Liver (tissue), 10 donors: ENCODE measurements at places on chromosomes 3 and 15. TPM values are rescaled to one million over a fixed set of nuclear protein-coding genes. Genes with fewer than 3 reads are reported as not detected.

The GUCA1C gene
- not detected for total RNA-seq

GRCh38 chr3:37800022-37800551 is 61.6 kb upstream of the CTDSPL start:
- no peak for DNase-seq

DNA sequence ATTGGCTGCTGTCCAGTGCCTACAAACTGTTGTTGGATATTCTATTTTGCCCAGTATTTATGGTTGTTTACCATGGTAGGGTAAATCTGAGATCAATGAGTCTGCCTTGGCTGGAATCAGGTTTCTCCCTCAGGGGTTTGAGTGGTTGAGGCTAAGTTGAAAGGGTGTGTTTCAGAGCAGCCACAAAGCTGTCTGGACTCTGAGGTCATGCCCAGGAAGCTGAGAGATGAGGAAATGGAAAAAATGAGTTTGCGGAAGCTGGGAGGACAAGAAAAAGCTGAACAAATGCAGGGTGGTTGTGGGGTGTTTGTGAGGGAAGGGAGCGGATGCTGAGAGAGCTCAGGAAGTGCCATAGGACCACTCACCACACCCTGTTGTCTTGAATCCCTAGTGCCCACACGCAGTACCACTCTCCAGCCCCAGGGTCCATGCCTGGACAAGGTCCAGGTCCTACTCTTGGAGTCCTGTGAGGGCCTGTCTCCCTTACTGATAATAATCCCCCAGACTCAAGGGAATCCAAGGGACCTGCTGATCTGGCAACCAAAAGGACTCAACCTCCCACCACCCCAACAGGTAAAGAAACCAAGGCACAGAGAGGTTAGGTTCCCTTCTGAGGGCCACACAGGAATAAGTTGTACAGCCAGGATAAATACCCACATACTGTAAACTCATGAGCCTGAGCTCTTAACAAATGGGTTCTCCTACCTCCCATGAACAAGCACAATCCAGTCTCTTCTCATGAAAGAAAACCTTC is 81.6 kb downstream of the PPCDC start:
- no peak for DNase-seq

GRCh38 chr3:152893647-152894046 is 58.7 kb downstream of the P2RY1 start:
- DNase-seq, result no peak

DNA sequence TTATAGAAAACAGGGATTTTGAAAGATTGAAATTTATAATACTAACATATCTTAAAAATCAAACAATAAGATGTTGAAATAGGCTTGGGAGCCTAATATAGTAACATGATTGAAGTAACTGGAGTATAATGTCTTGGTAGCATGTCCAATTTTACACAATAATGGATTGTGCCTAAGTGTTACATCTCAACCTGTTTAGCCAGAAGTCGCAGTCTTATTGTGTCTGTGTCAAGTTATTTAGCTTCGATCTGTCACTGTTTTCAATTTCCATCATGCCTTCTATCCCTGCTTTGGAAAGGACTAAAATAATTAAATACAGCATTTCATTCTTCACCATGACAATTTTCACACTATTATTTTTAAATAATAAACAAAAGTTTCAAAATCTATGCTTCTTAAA is 1352.2 kb downstream of the SI start:
- no peak for DNase-seq

The GABRB3 gene
- 0.09 TPM for total RNA-seq

- no peak for DNase-seq
Observed at GRCh38 chr3:23372285-23372684, 169.2 kb downstream of the UBE2E2 start.

The EXD1 gene
- total RNA-seq, result not detected

The LIPC gene
- 268 TPM for total RNA-seq

DNA sequence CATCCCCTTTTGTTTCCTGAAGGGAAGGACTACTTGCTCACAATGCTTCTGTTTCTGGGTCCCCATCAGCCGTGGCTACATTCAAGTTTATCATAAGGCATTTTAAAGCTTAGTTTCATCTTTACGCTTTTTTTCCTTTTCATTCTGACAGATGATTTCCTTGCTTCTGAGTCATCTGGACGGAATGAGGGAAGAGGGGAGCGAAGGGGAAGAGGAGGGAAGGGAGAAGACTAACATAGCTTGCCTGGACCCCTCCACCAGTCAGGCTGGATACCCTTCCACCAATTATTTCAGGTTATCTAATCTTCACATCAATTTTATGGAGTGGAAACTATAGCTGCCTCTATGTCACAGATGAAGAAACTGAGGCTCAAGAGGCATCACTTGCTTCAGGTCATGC is 27.6 kb downstream of the FAM3D start:
- no peak for DNase-seq

DNA sequence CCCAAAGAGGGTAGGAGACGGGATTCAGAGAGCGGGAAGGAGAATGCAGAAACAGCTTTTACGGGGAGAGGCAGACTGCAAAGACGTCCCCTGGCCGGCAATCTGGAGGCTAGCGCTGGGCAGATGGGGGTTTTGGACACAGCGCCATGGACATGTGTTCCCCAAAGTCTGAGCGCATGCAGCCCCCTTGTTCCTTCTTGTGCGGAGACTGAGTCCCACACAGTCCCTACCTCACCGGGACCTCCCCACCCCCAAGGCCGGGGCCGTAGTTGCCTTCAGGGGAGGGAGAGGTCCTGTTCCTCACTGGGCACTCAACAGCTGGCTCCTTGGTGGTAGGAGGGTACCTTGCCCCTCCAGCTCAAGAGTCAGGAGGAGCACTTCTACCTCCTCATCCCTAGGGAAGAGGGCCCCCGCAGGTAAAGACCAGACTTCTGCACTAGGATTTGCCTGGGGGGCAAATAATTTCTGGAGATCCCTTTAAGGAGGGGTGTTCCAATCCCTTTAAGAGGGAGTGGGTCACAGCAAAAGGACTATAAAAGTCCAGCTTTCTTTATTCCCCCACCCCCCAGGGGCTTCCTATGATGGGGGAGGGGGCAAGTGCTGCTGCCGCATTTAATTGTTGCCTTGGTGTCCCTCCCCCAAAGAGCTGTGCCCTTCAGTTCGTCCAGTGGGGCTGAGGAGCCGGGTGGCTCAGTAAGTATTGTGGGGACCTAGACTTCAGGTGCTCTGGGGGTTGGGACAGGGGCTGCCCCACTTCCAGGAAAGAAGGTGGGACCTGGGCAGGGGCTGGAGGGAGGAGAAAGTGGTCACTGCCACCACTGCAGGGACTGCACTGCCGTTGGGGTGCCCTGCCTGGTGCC is 3.6 kb upstream of the BAHD1 start:
- no peak for DNase-seq

DNA sequence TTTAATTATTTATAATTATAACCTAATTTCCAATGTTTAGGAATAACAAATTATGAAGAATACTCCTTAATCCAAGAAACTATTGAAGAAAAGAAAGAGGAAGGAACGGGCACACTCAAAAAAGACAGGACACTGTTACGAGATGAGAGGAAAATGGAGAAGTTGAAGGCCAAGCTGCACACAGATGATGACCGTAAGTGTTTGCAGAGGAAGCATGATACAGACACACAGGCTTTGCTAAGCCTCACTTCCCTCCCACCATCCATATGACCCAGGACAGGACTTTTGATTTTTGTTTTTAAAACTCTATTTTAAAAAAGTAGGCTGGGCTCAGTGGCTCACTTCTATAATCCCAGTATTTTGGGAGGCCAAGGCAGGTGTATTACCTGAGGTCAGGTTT is 389.4 kb upstream of the TPM1 start:
- DNase-seq, result no peak

- DNase-seq, result no peak
Observed at GRCh38 chr3:44883213-44883955, 9.0 kb downstream of the TGM4 start.

DNA sequence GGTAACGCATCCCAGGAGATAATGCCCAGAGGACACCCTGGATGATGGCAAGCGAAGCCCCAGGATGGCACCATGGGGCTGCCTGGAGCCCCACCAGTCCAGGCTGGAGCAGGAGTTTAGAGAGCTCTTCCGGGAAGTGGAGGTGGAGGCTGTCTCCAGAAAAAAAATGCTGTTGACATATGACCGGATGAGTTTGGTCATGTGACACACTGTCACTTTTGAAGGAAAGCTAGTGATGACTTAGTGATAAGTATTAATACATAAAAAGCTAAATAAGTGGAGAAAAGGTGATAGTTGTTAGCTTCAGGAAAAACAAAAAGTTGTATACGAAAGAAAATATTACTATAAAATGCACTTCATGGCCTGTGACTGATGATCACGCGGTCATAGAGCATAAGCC is 20.0 kb upstream of the MYZAP start:
- no peak for DNase-seq

The GPR160 gene
- total RNA-seq, result 1.8 TPM

DNA sequence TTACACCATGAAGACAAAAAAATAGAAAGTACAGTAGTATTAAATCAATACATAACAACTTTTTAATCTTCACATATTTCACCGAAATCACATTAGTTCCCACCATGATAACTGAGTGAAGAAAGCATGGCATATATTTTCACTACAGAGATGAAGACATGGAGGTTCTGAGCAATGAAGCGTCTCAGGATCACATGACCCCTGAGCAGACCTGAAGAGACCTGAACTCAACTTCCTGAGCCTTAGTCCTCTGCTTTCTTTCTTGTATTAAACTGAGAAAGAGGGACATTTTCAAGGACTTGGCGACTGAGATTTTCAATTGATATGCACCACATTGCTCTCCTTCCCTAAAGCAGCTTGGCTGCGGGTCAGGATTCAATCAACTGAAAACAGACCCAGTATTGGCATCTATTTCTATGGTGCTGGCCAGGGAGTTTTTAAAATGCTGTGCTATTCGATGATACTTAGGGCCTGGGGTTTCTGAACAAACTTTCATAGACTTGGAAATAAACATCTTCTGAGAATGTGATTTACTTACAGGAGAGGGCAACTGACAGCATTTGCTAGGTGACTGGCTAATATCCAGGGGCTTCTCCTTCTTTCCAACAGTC is 165.1 kb downstream of the LSAMP start:
- no peak for DNase-seq

The ZNF80 gene
- not detected for total RNA-seq

DNA sequence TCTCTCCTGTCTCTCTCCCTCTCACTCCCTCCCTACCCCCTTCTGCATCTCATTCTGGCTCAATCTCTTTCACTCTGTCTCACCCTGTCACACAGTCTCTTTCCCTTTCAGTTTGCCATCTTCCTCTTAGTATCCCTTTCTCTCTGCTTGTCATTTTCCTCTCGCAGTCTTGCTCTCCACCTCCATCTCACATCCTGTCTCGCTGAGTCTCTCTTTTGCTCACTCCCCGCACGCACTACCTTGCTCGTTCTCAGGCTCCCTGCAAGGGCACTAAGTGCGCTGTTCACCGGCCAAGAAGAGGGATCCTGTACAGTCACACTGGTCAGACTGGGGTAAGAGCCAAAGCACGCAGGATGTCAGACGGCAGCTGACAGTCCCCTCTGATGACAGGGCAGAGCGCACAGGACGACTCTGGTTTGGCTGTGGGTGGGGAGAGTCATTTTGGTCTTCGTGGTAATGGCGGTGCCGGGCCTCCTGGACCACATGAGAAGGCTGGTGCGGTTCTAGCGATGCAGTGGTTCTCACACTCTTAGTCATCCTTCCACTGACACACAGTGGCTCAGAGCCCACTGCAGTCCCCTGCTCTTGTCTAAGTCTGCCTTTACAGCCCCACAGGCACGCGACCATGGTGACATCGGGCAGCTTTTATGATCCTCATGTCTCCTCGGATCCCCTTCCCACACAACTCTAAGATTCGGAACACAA is 356.8 kb downstream of the FOXP1 start:
- no peak for DNase-seq

The FANCD2OS gene
- total RNA-seq, result not detected

- DNase-seq, result no peak
Observed at GRCh38 chr3:69143612-69144011, 21.2 kb upstream of the LMOD3 start.

- DNase-seq, result no peak
Observed at GRCh38 chr3:172550347-172550943, 27.2 kb upstream of the TNFSF10 start.

DNA sequence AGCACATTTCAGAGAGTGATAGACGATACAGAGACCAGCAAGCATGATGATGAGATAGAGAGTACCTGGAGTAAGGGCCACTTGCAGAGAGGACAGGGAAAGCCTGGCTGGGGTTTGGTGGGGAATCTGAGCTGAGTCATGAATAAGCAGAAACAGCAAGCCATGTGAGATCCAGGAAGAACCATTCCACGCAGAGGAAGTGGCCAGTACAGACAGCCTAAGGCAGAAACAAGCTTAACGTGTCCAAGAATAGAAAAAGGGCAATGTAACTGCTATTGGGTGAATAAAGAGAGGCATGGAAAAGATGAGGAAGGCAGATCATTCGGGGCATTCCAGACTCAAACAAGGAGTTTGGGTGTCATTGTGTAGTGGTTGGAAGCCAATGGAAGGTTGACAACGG is 816.3 kb upstream of the CFAP20DC start:
- DNase-seq, result no peak

DNA sequence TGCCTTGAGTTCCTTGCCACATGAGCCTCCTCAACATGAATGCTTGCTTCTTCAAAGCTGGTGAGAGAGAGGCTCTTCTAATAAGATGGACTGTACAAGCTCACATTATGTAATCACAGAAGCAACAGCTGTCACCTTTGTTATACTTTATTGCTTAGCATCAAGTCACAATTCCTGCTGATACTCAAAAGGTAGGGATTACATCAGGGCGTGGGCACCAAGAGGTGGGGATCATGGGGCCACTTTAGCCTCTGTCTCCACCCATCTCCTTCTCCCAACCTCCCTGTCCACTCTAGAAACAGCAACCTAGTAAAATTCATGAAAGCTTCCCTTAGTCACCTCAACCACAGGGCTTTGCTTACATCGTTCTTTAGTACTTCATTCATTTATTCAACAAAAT is 95.9 kb downstream of the FAM43A start:
- DNase-seq, result no peak

DNA sequence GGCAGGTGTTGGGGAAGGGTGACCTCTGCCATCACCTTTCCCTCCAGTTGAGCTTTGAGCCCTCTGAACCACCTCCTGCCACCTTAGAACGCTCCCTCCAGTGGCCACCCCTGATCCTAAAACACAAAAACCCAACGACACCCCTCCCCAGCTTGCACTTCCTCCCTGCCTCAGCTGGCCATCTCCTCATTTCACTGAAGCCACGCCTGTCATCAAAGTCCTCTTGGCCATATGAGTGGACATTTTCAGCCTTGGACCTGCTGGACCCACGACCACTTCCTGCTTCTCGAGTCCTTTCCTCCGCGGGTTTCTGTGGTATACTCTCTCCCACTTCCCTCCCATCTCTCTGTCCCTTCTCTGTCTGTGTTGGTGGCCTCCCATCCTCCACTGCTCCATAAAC is 48.5 kb upstream of the NR2C2 start:
- no peak for DNase-seq

- DNase-seq, result no peak
Observed at GRCh38 chr3:97706226-97706625, 58.3 kb upstream of the ARL6 start.
